ENCODE measurements at places on chromosomes 2 and 18. TPM values are rescaled to one million over a fixed set of nuclear protein-coding genes. Genes with fewer than 3 reads are reported as not detected.

- no peak for DNase-seq
Measured at GRCh38 chr2:85446296-85447221, 28.0 kb downstream of the SH2D6 start.

- no peak for DNase-seq
Measured at GRCh38 chr2:134679745-134680144, 39.1 kb downstream of the TMEM163 start.

GRCh38 chr2:100359576-100359975 is 37.3 kb upstream of the LONRF2 start:
- no peak for DNase-seq

GRCh38 chr2:9739531-9739964 is 103.7 kb upstream of the TAF1B start:
- peak; percentile 85 for DNase-seq

DNA sequence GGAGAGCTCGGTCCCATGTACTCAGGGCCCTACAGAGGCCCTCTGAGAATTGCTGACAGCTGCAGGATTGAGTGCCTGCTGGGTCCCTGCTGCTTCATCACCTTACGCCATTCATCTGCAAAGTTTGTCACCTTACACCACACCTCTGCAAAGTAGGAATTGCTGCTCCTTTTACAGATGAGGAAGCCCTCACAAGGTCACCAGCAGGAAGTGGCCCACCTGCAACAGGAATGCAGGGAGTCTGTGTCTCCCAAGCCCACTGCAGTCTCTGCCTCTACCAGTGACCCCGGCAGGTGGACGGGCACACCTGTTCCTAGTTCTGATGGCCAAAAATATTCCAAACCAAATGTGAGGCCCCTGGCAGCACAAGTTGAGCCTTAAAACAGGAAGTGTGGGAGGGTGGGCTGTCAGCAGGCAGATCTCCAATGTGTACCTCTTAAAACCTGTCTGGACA is 441.4 kb downstream of the NBAS start:
- DNase-seq = no peak

DNA sequence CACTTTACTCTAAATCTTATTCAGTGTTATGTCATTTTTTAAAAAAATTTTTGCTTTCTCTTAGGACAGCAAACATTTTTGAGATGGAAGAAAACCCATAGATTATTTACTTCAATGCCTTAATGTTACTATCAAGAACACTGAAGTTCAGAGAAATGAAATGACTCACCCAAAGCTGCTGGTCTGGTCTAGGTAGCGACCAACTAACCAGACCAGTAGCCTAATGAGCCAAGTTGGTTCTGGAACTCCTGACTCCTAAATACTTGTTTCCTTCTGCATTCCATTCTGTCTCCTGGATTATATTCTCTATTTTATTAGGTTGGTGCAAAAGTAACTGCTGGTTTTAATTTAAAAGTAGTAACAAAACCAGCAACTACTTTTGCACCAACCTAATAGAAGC is 35.4 kb downstream of the SLC8A1 start:
- DNase-seq = no peak

DNA sequence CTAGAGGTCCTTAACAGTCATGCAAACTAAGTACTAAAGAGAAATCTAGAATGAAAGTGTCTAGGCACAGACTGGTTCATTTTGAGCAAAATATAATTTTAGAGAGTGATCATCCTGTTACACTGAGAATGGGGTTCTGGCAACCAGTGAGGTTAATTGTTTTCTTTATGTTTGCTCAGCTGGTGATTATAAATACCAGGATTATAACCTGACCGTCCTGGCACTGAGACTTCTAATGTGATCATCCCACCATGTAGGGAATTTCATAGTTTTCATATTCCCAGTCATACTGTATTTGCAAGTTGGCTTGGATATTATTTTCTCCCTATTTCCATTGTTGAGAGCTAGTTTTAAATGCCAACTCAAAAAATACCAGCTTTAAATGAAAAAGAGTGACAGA is 852.5 kb upstream of the LRATD1 start:
- no peak for DNase-seq

- DNase-seq = no peak
Measured at GRCh38 chr2:180077295-180077906, 70.3 kb upstream of the CWC22 start.

DNA sequence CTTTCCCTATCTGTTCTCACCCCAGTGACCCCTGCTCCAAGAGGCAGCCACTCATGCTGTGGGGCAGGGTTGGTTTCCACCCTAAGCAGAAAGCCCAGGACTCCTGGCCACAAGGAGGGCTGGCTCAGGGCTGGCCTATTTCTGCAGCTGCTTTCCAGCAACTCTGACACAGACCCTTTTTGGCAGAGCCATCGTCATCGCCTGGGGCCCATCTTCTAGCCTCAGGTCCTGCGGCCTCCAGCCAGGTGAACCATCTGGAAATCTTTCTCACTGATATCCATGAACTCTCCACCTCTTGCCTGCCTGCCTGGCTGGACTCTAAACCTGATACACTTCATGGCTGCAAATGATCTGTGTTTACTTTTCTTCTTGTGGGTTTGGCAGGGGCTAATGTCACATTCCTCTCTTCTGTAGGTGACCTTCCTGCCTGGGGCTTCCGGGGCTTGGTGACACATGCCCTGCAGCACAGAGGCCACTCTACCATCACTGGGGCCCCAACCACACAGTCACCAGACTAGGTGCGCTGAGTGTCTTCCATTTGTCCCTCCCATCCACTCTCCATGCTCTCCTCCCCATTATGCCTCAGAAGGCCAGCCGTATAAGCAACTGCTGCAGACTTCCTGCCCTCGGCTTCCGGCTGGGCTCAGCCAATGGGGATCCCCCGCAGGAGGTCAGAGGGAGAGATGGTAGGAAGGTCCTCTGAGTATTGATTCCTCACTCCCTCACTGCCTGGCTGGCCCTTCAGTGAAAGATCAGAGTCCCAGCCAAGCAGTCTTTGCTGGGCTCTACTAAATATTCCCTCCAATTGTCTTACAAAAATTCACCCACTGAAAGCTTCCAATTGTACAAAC is 9.7 kb upstream of the COPS8 start:
- DNase-seq = no peak

GRCh38 chr2:131105950-131106801 is 1.0 kb downstream of the PLEKHB2 start:
- peak; percentile 31 for DNase-seq

GRCh38 chr18:28040211-28040610 is 136.7 kb downstream of the CDH2 start:
- no peak for DNase-seq

Gene RGPD4
- total RNA-seq = 0.06 TPM

Gene UGT1A1
- total RNA-seq = not detected

Gene CPO
- total RNA-seq = 0.34 TPM
